ENCODE measurements at places on chromosomes 13 and 19.

DNA sequence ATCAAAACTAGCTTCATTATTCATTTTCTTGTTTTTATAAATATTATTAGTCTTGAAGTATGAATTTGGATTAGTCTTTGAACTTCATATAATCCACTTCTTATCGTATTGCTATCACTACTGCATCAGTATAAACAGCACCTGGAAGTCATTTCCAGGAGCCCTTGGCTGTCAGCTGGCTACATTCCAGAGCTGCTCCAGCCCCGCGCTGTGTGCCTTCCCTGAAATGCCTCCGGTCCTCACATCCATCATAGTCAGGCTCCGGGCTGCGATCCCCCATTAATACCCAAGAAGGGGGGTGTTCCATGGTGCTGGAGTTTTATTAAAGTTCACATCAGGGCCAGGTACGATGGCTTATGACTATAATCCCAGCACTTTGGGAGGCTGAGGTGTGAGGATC, 124.3 kb upstream of the GJB6 start:
- DNase-seq, result no peak

DNA sequence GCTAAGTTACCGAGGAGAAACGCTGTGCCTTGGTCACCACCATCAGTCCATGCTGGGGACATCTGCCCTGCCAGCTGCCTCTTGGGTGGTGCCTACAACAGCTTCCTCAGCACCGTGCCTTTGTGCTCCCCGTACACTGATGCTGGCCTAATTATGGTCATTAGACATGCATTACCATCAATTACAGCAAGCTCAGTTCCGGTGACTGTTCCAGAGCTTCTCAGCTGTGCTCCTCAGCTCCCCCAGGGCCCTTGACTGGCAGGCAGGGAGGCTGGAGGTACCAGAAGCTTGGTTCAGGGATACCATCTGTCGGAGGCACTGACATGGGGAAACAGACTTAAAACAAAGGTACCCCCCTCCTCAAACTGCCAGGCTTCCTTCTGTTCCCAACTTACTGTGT, 40.2 kb downstream of the CILP2 start:
- DNase-seq, result no peak

GRCh38 chr13:79581870-79582315, 100.9 kb downstream of the NDFIP2 start:
- no peak for DNase-seq

DNA sequence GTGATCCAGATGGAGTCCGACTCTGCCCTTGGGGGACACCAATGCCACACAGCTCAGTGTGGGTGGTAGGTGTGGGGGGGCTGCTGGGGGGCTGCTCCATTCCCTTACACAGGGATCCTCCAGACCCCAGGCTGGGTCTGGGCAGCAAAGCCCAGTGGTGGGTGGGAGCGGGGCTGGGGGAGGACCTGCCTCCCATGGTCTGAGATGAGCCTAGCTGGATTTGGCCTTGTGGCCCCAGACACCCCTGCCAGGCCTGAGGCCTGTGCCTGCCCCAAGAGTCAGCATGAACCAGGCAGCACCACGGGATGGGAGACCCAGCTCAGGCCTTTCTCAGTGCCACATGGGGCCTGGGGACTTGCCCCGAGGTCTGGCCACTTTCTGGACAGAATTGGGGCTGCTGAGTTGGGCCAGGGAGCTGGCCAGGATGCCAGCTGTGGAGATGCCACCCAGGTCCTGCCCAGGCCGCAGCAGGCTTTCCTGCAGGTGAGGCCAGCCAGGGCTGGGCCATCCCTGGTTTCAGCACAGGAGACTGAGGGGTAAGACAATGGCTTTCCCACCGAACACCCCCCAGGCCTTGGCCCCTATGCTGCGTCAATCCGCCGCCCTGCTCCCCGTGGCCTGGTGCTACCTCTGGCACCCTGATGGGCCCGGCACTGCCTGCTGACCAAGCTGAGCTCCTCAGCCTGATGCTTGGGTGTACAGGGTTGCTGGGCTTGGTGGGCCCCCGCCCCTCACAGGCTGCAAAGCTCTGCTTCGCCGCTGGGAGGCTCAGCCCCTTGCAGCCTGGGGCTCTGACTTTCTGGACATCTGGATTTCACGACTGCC, 24.2 kb downstream of the CEBPG start:
- no peak for DNase-seq

- DNase-seq, result no peak
Measured at GRCh38 chr19:51110666-51110971, 2.4 kb upstream of the CTU1 start.

DNA sequence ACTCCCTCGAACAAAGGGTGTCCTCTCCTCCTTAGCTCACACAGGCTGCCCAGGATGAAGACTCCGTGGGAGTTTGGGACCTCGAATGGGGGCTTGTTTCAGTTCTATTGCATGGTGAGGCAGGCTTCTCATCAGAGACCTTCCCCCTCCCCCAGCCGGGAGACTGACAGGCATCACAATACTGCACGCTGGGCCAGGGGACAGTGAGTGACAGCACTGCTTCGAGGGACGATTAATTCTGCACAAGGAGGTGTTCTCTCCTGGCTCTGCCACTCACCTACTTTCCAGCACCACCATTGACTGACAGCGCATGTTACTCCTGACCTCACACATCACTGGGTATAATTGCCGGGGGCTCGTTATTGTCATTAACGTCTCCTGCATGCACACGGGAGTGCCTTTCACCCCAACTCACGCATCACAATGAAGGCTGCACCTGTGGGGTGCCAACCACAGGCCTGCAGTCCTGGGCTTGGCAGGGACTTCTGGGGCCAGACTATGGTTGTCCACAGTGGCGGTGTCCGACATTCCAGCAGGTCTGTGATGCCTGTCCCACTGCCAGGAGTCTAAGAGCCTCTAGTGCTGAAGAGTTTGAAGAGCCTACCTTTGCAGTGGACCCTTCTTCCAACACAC, 412.2 kb upstream of the TSHZ3 start:
- no peak for DNase-seq

- DNase-seq, result no peak
Measured at GRCh38 chr13:20360041-20360491, 127.9 kb upstream of the GJB6 start.

DNA sequence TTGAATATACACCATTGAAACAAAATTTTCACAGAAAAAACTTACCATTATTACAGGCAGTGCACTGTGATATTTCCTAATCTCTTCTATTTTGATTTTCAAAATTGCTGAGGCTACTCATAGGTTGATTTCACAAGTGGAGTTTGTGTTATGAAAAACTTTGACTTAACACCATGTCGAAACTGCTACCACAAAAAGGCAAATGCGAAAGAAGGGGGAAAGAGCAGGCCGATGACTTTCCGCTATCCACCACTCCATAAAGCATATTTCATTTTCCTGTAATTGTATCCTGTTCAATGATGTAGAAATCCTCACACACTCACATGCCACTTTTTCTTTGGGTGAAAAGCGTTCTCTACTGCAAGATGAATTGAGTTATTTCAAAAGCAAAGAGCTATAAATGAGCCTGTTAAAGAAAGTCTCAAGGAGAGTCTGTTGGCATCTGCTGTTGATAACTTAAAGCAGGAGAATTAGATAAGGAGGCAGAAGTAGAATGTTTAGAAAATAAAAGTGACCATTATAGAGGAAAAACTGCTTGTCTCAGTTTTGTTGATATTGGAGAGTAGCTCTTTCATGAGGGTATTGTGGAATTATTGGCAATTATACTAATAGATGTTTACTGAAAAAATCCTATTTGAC, 18.8 kb downstream of the KL start:
- no peak for DNase-seq

DNA sequence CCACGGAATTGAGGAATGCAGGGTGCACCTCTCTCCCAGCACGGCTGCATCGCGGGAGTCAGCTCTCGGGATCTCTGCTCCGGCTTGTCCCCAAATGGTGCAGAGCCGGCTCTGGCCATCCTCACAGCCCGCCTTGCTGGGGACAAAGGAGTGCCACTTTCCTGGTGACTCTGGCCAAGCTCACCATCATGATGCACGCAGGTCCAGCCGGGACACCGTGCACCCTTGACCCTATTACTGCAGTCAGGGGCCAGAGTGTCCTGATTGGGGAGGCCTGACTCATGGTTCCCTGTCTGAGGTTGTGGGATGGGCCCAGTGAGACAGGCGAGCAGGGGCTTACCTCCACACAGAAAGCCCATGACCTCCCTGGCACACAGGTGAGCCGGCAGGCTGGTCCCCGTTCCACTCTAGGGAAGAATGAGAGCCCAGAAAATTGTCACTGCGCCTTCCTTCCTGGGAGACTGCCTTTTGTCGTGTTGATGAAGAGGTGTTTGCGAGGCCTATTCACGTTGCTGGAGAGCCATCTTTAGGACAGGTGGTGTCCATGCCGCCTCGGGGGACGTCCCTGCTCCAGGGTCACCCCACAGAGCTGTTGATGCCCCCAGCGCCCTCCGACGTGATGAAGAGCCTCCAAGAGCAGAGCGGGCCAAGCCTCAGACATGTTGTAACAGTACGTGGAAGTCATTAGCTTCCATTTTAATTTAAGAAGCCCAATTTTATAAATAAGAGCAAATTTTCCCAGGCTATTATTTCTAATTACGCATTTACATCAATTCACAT, 18.5 kb upstream of the VSTM2B start:
- DNase-seq, result no peak

DNA sequence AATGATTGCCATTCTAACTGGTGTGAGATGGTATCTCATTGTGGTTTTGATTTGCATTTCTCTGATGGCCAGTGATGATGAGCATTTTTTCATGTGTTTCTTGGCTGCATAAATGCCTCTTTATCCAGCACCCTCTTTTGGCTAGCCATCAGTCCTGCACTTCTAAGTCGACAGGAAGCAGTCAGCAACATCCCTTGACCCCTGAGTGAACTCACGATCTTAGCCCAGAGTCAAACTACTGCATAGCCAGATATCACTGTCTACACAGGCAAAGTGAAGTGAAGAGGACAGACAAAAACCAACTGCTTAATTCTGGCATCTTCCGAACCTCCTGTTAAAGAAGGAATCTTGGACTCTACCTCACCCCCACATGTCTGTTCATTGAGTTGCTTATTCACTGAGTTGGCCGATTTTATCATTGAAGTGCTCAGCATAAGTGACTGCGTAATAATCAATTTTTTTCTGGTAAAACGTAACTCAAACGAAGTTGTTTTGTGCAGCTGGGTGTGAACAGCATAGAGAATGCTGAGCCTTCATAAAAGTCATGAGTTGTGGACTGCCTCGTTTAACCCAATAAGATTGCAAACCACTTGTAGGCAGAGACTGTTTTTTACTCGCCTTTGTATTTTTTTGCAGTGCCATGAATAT, 304.2 kb downstream of the COG6 start:
- DNase-seq, result no peak

DNA sequence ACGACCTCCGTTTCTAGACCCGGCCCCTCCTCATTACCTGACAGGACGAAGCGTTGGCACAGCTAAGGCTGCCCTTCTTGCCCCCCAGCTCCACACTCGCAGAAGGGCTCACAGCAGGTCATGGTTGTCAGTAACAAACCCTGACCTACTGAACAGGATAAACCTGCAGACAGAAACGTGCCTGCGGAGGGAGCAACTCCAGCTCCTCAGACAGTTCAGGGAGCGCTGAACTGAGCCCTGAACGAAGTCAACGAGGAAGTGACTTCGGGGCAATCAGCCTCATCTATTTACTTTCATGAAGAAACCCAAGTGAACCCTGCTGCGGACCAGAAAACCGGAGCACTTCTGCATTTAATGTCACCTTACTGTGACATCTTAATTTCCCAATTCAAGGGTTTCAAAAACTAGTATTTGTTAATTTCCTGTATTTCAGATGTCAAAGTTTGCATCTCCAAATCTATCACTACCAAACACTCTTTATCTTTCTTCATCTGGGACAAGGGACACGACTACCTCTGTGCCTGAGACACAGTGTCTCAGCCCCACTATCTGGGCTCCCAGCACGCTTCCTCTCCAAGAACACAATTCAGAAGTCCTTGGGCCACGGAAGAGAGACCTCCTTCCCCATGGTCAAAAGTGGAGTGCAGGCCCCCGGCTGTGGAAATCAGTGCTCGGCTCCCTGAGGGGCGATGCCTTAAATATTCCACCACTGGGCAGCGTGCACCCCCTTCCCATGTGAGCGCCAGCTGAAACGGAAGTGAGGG, 40.2 kb downstream of the CARS2 start:
- DNase-seq, result no peak

DNA sequence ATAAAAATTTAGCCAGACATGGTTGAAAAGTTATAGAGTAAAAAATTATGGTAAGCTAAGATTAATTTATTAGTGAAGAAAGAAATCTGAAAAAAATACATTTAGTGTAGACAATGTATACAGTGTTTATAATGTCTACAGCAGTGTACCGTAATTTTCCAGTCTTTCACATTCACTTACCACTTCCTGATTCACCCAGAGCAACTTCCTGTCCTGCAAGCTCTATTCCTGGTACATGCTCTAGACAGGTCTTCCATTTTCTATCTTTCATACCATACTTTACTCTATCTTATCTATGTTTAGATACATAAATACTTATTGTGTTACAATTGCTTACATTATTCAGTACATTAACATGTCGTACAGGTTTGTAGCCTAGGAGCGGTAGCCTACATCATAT, 1387.8 kb upstream of the ATXN8OS start:
- DNase-seq, result no peak

DNA sequence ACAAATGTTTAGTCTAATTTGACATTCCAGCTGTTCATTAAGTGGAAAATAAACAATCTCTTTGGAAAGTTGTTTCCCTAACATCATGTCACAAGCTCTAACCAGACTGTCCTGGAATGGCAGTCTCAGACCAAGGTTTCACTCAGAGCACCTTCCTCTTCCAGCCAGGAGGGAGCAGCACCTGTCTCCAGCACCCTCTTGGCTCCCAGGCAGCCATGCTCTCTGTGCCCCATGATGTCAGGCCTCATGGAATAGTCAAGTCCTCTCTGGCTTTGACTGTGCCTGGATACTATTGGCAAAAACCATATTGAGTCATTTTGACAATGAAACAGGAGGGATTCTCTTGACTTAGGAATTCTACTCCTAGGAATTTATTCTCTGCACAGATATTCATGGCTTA, 171.4 kb downstream of the OXGR1 start:
- peak; percentile 2 for DNase-seq

DNA sequence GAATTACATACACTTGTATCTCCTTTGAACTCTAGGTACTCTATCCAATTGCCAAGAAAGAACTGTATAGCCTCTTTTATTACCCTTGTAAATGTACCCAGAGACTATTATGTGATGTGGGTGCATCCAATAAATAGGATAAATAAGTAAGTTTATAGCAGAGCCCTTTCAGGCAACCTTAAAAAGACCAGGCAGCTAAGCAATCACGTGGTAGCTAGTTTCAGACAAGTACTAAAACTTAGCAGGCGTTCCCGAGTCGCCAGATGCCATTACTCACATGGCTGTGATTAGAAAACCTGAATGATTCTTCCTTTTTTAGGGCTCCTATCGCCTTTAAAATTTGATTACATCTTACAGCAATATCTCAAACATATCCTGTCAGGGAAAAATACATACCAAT, 1303.0 kb downstream of the EFNB2 start:
- DNase-seq, result no peak

- DNase-seq, result no peak
Measured at GRCh38 chr19:17487284-17488121, 17.2 kb downstream of the SLC27A1 start.

- DNase-seq, result peak; percentile 41
Measured at GRCh38 chr19:16117594-16118033, 5.9 kb downstream of the RAB8A start.
